ENCODE measurements at places on chromosomes 6 and 20.

DNA sequence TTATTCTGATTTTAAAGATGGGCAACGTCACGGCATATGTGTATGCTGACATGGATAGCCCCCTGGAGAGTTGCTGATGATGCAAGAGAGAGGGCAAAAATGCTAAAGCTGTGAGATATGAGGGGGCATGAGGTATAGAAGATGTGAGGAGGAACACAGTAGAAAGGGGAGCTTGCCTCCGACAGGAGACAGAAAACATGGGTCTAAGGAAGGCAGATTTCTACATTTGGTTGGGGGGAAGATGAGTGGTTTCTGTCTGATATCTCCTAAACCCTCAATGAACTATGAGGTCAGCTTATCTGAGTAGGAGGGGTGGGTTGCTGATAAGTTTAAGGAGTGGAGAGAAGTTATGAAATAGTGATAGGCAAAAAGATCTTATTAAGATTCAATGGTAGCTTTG lies 6.0 kb downstream of the RNF24 start:
- no peak for DNase-seq

DNA sequence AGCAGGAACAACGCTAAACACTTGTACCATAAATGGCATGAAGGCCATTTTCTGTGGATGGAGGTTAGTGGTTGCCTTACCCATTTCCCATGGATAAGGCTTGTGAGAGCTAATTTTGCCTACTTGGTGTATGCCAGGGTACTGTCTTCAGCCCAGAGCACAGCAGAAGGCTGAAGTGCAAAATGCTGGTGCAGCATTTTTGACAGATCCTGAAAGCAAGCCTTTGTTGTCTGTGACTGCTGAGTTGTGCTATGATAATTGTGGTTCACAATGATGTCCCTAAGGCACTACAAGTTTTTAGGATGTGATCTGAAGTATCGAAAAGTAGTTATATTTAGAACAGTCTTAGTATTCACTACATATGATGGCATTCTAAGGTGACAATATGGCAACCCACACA lies 14.7 kb upstream of the HMGN3 start:
- DNase-seq, result no peak

DNA sequence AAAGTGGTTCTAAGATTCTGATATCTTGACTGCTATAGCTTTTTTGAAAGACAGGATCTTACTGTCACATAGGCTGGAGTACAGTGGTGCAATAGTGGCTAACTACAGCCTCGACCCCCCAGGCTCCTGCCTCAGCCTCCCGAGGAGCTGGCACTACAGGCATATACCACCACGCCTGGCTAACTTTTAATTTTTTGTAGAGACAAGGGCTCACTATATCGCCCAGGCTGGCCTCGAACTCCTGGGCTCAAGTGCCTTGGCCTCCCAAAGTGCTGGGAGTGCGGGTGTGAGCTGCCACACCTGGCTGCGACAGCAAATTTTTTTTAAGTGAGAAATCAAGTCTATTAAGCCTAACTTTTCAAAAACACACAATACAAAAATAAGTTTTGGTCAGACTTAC lies 106.6 kb downstream of the NOL4L start:
- no peak for DNase-seq

DNA sequence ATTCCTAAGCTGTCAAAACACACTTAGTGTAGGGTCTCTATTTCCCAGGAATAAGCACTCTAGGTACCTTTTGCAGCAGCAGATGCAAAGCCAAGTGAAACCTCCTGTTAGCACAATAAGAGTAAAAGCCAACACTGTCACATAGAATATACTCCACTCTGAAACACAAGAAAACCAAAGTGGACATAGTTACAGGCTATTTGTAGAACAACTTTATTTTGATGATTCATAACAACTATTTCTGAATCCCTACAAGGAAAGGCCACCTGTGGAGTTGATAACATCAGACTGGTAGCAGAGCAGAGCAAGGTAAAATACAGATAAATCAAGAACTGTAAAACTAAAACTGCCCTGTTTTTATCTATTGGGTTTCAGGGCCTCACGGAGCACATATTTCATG lies 59.7 kb downstream of the ALDH5A1 start:
- DNase-seq, result no peak

GRCh38 chr20:31496761-31497295 lies 17.4 kb upstream of the HM13 start:
- no peak for DNase-seq

- DNase-seq, result peak; percentile 23
Observed at GRCh38 chr6:37648465-37649330, 49.0 kb downstream of the MDGA1 start.

GRCh38 chr6:101259505-101259904 lies 134.0 kb upstream of the GRIK2 start:
- no peak for DNase-seq

DNA sequence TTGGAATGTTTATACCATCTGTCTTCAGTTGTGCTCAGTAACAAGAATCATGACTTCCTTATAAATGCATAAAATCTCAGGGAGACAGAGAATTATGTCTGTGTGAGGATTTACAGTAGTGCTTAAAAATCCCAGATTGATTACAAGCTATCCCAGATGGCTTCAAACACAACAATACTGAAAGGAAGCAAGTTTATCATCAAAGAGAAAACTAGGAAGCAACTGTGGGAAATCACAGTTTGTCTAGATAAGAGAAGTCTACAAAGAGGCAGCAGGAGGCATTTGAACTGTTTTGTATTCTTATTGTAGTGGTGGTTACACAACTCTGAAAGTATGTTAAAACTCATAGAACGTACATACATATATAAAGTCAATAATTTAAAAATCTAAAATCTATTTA lies 104.4 kb upstream of the SALL4 start:
- DNase-seq, result no peak

DNA sequence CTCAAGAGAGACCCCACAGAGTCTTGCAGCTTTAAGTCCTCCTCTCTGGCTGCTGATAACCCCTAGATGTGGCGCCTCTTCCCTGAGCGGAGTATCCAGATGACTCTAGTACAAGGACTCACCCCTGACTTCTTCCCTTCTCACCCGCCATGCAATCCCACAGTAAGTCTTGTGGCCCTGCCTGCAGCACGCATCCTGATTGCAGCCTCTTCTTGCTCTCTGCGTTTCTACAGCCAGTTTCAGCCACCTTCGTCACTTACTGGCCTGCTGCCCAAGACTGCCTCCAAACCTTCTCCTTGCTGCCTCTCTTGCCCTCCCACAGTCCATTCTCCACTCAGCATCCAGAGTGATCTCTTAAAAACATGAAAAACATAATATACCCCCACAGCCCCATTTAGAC lies 2.4 kb upstream of the RPP40 start:
- no peak for DNase-seq

DNA sequence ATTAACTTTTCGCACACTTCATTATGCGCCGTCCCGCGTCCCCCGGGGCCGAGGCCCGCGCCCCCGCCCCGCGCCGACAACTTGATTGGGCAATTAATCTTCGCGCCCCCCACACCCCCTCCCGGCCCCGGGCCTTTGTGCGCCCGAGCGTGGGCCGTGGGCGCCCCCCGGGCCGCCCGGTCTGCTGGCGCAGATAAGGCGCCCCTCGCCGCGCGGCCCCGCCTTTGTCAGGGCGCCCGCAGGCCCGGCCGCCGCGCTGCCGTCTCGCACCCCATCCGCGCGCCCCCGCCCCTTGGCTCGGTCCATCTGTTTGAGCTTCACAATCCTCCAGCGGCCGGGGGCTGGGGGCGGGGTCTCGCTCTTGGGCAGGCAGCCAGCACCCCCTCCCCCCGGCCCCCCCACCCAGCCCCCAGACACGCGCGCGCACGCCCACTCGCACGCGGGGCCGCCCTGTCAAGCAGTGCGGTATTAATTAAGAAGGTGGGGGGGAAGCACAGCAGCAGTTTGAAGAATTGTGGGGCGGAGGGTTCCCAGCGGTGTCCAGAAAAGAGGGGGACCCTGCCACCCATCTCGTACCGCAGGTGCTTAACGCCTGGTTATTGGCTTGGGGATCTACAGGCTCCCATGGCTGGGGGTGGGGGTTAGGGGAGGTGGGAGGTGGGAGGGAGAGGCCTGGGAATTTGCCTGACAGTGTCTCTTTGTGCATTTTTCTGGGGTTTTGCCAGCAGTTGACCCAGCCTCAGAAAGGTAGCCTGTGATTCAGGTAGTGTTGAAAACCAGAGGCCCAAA lies 34.6 kb upstream of the SCRT2 start:
- no peak for DNase-seq

DNA sequence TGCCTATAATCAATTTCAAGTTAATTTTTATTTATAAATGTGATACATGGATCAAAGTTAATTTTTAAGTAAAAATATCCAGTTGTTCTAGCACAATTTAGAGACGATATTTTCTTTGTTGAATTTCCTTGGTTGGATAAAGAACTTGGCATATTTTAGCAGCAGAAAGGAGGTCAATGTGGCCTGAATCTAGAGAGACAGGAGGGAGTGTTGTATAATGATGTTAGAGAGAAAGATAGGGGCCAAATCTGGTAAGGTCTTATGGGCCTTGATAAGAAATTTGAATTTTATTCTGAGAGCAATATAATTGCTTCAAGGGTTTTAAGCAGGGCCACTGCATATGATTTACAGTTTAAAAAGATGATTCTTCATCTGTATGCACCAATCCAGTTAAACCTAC lies 79.4 kb upstream of the OGFRL1 start:
- no peak for DNase-seq

DNA sequence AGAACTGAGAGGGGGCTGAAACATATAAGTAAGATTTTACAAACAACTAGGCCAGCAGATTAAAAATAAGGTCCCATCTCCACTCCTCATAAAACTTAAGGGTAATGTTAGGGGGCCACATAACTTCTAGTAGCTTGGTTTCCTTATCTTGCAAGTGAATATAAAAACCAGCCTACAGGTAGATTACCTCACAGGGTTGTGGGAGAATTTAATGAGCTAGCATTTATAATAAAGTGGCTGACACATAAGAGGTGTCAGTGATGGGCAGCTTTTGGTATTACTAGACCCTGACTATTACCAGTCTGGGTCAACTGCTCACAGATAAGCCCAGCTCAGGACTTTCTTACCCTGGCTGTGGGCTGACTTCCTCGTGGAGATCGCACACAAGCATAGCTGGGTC lies 9.2 kb upstream of the PPP1R14C start:
- no peak for DNase-seq

DNA sequence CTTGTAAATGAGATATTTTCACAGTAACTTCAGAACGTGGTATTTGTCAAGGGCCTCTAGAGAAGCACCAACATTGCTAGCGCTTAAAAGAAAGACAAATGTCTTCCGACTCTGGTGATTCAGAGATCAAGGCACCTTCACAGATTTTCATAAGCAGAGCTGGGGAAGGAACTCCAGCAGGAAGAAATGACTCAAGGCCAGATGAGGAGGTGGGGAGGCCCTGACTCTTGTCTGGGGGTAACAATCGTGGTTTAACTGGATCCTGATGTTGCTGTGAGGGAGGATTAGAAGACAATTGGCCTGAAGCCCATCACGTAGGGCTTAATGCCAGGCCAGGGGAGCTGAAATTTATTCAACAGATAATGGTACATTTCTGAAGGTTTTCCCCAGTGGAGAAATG lies 122.9 kb upstream of the QKI start:
- DNase-seq, result no peak

GRCh38 chr20:47620808-47621805 lies 119.4 kb downstream of the NCOA3 start:
- DNase-seq, result peak; percentile 18

Data from neuronal stem cell (in vitro differentiated cells).